ENCODE measurements at places on chromosomes 12 and 14.

DNA sequence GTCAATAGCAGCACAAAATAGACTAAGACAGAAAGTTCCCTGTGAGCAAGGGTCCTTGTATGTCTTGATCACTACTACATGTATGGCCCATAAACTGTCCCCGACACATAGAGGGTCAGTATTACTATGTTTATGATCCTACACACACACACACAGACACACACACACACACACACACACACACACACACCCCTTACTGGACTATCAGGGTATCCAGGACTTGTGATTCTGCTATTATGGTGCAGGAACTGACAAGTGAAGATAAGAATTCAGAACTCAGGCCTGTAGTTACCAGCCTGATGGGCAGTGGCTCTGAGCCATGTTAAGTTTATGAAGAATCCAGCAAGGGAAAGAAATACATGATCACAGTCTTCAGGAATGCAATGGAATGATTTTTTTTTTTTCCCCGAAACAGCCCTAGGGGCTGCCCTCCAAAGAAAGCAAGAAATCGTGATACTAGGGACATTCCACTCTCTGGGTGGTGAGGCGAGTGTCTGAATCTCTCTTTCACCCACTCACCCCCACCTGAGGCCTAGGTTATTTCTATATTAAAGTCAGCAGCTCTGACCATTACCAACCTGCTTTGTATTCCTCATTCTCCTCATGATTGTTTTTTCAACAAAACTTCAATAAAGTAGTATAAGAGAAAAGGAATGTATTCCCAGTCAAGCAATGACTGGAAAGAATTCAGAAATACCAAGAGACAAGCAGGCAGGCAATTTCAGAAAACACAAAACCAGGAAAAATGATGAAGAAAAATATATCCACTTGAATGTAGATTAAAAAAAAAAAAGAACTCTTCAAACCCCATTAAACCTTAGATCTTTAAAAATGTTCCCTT is 105.8 kb downstream of the AVPR1A start:
- no peak for DNase-seq

GRCh38 chr12:105855361-105856047 is 283.2 kb downstream of the NUAK1 start:
- DNase-seq: no peak

DNA sequence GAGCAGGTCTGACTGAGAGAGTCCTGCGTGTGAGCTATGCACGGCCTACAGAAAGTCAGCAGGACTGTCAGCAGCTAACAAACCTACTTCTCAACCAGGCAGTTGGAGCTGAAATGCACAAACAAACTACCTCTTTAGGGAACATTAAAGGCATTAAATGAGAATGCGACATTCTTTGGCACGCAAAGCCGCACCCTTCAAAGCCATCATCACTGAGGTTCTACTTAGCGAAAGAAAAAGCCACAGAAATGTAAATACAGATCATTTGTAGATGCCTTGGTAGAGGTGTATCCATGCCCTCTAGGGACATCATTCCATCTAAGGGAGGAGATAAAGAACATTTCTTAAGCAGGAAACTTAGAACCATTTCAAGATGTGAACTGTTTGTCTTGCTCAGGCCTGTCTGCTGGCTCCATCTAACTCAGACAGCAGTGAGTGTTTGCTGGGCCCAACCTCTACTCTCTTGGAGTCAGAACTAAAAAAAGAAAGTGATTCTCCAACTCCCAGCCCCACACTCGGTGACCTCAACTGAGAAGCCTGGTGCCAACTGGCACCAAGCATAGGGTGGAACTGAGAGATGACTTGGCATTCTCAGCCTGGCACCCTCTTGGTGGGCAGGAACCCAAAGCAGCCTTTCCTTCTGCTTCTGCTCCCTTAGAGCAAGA is 63.5 kb upstream of the MBIP start:
- peak; percentile 69 for DNase-seq

DNA sequence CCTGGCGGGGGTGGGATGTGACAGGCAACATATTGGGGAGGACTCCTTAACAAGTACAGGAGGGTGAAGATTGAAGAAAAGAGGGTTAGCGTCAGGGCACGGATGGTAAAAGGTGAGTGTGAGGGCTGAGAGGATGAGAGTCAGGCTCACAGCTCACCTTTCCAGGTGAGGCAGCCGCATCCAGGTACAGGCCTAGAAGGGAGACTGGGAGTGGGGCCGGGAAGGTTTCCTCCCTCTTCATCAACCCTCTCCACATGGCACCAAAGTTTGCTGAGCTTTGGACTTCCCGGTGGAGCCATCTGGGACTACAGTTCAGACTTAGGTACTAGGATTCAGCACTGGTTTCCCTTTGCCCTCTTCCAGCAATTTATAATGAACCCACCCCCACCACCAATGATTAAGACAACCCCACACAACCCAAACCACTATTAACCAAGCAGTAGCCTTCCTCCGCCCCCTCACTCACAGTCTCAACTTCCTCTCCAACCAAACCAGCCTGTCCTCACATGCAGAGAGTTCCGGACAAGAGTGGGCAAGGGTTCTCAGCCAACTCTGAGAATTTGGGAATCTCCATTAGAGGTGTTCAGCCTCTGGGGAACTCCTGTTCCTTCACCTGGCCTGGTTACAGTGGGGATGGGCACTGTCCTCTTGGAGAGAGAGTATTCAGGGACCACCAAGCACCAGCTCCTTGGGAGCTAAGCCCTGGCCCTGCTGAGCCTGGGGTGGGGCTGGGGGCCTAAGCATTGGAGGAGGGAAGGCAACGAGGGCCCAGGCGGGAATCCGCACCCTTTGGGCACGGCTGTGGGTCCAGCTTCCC is 2.4 kb upstream of the HOXC4 start:
- DNase-seq: no peak

DNA sequence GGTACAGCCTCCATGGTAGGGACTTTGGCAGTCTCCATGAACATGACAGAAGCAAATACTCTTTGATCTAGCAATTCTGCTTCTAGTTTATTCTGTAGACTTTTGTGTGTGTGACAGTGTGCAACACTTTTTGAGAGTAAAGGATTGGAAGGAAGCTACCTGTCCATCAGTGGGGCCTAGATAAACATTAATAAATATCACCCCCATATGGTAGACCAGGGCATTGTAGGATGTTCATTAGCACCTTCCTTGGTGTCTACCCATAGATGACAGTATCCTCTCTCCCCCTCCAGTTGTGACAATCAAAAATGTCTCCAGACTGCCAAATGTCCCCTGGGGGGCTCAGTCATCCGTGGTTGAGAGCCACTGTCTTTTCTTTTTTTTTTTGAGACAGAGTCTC is 10.8 kb downstream of the SNRNP35 start:
- DNase-seq: no peak

Data from globus pallidus (tissue), 1 donor.